ENCODE measurements at places on chromosomes 6 and 20. TPM values are rescaled to one million over a fixed set of nuclear protein-coding genes. Genes with fewer than 3 reads are reported as not detected.

DNA sequence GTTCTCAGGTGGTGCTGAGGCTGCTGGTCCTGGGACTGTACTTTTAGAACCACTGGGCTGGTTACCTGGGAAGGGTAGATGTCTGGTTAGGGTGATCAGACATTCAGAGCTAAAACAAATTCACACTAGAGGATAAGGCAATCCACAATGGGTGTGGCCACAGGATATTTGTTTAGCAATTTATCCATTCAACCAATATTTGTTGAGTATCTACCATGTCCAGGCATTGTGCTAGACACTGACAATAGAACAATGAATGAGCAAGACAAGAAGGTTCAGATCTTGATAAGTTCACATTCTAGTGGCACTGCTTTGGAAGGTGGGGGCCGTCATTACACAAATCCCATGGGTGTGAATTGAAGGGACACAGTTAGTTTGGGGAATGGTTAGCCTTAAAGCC, 131.7 kb downstream of the BCAS1 start:
- no peak for DNase-seq

DNA sequence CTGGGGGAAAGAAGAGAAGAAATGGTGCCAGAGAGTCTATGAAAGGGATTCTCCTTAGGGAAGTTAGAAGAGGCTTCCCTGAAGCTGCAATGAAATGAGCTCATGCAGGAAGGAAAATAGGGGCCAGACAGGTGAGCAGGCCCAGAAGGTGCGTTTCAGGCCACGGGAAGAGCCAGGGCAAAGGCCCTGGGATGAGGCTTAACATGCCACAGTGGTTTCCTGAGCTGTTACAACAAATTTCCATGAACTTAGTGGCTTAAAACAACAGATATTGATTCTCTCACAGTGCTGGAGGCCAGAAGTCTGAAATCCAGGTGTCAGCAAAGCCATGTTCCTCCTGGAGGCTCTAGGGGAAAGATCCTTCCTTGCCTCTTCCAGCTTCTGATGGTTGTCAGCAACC, 167.9 kb downstream of the TFAP2C start:
- peak; percentile 75 for DNase-seq

- no peak for DNase-seq
Observed at GRCh38 chr20:45010399-45010828, 44.1 kb downstream of the STK4 start.

GRCh38 chr6:167107787-167108186, 15.1 kb upstream of the CCR6 start:
- no peak for DNase-seq

The TRIM10 gene
- 1.4 TPM for total RNA-seq

DNA sequence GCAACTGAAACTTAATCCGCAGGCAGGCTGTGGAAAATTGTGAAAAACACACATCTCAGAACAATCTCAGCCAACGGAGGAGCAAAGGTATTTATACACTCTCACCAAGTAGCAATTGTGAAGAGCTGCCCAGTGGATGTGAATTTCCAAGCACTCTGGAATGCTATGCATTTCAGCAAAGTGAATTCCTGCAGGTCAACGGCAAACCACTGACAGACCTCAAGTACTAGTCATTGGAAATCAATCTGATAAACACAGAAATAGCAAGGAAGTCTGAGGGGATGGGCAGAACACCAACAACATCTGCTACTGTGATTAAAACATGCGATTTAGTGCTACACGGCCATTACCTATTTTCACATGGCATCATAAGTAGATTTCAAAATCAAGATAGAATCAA, 429.1 kb downstream of the HTR1B start:
- no peak for DNase-seq
